NCI-H1930 (cell line): ENCODE measurements at places on chromosomes 13 and 19.
A peak's percentile ranks its signal among the peaks of the same experiment; 100 is the strongest.

GRCh38 chr13:57627663-57628062 is 3.9 kb upstream of the PCDH17 start:
- DNase-seq, result no peak

DNA sequence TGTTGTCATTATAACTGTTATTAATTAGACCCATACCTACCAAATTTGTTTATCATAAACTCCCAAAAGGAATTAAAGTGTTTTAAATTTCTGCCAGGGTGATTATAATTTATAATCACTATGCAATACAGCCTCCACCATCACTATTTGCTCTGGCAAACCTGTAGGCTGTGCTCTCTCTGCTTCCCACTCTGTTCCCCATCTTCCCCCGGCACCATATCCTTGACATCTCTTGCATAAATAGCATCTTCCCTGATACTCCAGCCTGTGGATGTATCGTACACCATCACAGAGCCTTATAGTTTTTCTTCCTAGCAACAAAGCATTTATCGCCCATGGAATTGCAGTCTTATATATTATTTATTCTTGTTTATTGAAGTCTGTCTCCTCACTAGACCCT is 181.5 kb upstream of the TSC22D1 start:
- DNase-seq, result no peak

DNA sequence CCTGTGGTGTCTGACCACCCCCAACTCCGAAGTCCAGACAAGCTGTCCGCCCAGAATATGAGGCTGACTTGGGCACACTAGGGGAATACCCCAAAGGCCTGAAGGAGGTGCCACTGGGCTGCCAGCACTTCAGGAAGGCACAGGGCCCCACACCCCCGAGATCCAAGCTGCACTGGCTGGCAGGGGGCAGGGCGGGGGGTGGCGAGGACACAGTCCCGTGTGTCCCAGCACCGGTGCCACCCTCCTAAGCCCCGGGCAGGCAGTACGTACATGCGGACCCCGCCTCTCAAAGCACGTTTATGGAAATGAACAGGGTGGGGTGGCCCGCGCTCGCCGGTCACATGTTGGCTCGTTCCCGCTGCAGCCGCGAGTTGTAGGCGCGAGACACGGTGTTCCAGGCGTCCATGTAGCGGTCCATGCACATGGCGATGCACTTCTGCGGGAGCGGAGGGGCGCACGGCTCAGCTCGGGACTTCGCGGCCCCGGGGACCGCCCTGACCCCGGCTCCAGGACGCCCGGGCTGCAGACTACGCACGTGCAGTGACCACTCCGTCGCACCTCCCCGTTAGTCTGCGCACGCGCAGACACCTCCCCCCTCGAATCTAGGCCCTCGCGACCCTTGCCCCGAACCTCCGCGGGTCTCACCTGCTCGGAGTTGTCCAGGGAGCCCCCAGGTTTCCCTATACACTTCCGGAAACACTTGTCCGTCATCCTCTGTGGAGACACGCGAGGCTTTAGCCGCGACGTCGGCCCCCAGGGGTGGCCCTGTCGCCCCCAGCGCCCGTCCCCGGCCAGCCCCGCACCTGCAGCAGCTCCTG is 566 bp downstream of the TIMM13 start:
- no peak for DNase-seq

DNA sequence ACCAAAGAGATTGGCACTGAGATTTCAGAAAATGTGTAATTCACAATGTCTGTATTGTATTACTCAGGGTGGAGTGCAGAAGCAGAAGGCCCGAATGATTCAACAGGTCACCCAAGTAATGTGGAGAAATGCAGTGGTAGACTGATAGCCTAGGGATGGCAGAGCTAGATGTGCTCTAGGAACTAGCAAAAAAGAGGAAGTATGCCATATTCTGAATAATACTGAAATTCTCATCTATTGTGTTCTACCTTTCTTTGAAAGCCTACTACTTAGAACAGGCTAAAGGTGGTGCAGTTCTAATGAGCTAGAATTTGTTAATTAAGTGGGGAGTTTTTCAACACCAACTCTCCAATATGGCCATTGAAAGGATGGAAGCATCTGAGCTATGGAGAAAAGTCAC is 1449.8 kb upstream of the MIR17HG start:
- no peak for DNase-seq

GRCh38 chr13:26973946-26974345 is 197.7 kb downstream of the USP12 start:
- DNase-seq, result no peak

DNA sequence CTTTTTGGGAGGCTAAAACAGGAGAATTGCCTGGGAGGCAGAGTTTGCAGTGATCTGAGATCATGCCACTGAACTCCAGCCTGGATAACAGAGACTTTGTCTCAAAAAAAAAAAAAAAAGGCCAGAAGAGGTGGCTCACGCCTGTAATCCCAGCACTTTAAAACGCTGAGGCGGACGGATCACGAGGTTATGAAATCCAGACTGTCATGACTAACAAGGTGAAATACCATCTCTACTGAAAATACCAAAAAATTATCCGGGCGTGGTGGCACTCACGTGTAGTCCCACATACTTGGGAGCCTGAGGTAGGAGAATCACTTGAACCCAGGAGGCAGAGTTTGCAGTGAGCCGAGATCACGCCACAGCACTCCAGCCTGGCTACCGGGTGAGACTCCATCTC is 39.9 kb downstream of the ZNF611 start:
- DNase-seq, result no peak

DNA sequence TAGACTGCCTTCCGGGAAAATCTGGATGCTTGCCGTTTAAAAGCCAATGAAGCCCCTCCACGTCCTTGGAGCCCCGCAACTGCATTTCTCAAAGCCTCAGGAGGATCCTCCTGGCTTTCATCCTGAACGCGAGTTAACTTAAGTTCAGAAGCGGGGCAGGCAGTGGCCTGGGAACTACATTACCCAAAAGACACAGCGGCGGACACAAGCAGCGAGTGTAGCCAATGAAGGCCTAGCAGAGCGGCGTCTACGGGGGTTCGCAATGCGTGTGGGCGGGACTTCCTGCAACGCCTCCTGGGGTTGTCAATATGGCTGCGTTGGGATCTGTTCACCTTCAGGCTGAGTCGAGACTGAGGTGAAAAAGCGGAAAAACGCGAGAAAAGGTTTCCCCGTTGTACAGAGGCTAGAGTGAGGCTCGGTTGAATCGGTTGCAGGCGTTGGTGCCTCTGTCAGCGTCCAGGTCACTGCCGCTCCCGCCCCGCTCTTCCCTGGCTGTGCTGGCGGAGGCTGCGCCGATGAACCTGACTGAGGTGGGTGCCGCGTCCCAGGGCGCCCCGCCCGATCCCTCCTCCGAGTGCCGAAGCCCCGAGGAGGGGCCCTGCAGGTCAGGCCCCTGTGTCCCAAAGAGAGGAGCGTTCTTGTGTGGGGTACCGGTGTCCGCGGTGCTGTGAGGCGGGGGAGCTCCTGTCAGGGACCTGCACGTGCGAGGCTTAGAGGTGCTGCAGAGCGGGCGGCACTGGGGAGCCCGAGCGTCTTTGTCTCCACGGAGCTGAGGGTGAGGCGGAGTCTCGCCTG is at the start of gene ZNF17:
Gene ZNF17 (plus strand): TSS at position 285 of the 795 bp plus-strand sequence. CDS start 2,455 bp downstream, outside the sequence.
- peak; percentile 88 for DNase-seq

- DNase-seq, result no peak
These were observed 6.2 kb downstream of the CARD8 start for GRCh38 chr19:48249502-48250014.

GRCh38 chr19:41918653-41919244 is 9.5 kb downstream of the ERFL start:
- DNase-seq, result no peak

DNA sequence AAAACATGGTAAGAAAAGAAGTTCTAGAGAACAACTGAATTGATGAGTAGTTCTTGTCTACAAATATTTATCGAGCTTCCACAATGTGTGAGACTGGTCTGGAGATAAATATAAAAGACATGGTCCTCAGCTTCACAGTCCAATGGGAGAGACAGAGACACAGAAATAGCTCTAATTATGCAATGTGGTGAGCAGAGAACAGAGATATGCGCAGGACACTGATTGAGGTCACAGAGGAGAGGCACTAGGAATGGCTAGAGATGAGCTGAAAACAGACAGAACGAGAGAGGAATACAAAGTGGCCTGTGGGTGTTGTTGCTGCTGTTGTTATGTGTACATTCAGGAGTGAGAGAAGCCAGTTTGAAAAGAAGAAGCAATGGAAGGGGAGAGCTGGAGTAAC is 53.2 kb downstream of the GPALPP1 start:
- DNase-seq, result no peak

GRCh38 chr19:47363758-47364531 is 14.8 kb downstream of the DHX34 start:
- no peak for DNase-seq

- DNase-seq, result no peak
These were observed 162.4 kb downstream of the PCDH20 start for GRCh38 chr13:61253105-61253877.

DNA sequence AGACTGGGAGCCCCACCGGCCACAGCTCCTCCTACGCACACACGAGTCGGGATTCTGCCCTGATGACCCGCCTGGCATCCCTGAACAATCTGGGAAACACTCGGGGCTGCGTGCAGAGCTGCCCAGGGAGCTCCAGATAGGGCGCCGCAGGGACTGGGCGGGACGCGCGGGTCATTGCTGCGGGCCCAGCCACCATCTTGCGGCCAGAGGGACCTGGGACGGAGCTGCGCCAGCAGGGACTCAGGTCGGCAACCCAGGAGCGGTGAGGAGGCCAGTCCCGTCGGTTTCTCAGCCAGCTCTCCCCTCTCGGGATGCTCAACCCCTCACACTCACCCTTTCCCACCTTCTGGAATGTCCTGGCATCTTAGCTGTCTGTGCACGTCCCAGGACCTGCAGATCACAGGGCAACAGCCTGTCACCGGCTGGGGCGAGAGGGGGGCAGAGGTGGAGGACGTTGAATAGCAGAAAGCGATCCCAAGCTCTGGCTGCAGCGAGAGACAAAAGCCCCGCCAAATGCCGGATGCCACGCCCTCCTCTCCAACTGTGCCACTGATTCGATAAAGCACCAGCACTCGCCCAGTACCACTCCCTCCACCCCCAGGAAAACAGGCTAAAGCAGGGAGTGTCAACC is 20.4 kb upstream of the ZNF91 start:
- no peak for DNase-seq

DNA sequence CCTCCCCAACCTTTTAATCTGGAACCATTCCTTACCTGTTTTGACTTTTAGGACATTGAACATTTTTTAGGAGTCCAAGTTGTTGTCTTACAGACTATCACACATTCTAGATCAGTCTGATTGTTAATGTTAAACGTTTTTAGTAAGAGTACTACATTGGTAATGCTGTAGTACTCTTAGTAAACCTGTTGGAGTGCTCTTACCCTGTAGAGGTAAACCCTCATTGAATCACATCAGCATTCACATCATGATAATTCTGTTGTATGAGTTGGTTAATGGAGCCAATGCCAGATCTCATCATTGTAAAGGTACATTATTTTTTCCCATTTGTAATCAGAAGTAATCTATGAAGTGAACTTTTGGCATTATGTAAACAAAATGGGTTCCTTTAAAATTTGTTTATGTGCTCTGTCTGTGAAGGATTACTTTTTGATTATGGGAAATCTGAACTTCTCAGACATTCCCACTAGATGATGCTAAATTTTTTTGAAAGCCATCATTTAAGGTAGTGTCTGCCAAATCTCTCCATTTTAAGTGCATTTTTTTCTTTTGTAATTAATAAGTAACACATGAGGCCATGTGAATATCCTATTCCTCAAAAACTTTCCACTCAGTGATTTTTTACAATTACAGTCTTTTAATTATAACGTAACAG is 55.2 kb downstream of the VWA8 start:
- DNase-seq, result no peak

GRCh38 chr13:96299235-96299634 is 209.3 kb downstream of the HS6ST3 start:
- DNase-seq, result no peak

GRCh38 chr19:44742330-44743061 is 6.0 kb upstream of the BCL3 start:
- DNase-seq, result no peak

DNA sequence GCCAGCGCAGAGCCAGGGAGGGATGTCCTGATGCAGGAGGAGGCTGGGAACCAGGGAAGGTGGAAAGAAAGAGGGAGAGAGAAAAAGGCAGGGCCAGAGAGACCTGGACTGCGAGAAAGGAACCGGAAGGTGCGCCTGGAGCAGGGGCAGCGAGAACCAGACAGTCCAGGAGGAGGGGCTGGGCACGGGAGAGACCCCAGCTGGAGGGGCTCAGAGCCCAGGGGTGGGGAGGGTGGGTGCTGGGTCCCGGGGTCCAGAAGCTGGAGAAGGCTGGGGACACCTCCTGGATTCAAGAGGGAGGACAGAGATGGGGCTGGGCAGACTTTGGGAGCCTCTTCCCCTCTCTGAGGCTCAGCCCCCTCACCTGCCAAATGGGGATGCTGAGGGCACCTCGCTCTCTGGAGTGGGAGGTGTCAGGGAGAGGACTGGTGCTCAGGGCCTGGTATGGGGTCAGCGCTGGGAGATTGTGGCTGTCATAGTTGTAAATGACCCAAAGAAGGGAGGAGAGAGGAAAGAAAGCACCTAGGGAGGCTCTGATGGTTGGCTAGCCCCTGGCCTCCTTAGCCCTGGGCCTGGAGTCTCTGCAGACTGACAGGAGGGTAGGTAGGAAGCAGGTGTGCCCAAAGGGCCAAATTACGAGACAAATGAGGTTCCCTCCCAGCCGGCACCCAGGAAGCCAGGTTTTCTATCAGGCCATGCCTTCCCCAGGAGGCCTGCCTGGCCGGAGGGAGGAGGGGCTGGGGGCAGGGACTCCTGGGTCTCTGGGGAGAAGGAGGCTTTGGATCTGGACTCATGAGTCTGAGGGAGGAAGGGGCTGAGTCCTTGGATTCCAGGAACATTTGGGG is 1.3 kb upstream of the SPACA6 start:
- DNase-seq, result no peak

DNA sequence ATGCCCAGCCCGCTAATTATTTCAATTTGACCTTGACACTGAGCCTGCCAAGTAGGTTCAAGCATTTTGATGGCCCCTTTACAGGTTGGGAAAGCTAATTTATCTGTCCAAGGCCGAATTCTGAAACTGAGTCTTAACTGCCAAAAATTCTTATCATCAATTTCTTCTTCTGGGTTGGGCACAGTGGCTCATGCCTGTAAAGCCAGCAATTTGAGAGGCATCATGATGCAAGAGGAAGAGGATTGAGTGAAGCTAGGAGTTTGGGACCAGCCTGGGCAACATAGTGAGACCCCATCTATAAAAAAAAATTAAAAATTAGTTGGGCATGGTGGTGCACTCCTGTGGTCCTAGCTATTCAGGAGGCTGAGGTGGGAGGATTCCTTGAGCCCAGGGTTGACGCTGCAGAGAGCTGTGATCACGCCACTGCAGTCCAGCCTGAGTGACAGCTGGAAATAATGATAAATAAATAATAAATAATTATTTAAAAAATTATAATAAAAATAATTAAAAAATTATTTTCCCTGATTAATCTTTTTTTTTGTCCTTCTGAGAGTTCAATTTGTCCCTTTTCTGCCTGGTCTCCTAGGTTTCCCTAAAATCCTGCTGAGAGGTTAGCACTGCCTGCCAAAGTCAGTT is 1.3 kb upstream of the LDLR start:
- DNase-seq, result no peak

GRCh38 chr19:16143399-16144215 is at the start of gene HSH2D:
TSS of gene HSH2D (plus strand) at chr19:16143685. CDS start at chr19:16148751, 5,066 bp downstream.
- DNase-seq, result no peak

- no peak for DNase-seq
These were observed 205.6 kb downstream of the LHFPL6 start for GRCh38 chr13:39397226-39397895.
